ENCODE measurements at places on chromosomes 16 and 17.

DNA sequence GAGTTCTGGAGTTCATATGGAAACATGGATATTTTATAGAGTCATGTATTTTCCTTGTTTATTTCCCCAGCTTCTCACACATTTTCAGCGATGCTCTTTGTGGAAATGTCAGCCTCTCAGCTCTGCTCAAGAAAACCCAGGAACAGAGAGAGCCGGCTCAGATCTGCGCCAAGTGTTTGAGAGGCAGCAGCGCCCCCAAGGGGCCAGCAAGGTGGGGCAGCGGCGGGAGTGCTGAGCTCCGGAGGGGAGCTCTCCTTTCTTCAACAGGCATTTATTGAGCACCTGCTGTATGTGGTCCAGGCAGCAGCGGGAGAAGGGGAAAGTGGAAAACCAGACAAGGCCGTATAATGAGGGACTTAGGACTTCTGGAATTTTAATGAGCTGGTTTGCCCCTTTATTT, 421.1 kb upstream of the C16orf82 start:
- no peak for DNase-seq

GRCh38 chr17:28478712-28479615, 5.5 kb downstream of the SLC13A2 start:
- no peak for DNase-seq

- DNase-seq = no peak
Measured at GRCh38 chr17:72592242-72592966, 471.6 kb downstream of the SOX9 start.

DNA sequence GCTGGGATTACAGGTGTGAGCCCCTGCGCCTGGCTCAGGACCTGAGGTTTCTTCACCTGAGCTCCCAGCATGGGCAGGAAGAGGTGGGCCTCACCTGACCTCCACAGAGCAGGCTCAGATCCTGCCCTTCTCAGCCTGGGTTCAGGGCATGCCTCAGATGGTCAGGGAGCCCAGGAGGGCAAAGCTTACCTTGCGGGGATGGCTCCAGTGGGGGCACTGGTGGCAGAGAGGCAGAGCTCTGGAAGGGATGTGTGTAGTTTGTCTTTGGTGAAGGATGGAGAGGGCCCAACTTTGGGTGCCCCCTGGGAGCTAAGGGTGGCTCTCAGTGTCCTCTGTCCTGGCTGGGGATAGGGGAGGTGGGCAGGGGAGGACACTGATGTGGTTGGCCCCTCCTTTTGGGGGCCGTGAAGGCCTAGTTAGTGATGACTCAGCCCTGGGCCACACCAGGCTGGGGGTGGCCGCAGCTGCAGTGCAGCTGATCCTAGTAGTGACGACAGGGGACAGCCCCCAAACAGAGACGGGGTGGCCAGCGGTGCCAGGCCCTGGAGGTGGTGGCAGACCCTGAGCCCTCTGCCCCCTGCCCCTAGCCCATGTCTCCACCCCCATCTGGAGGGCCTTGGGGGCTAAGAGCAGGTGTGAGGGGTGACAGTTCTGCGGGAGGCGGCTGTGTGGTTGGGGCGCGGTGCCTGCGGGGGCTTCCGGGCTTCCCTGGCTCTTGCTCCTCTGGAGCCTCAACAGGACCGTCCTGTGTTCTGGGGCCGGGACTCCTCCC, 5.8 kb downstream of the NHERF2 start:
- DNase-seq = no peak

- no peak for DNase-seq
Measured at GRCh38 chr17:20302246-20302917, 165.0 kb downstream of the LGALS9B start.

GRCh38 chr17:49986396-49987289, 8.4 kb downstream of the DLX3 start:
- no peak for DNase-seq

DNA sequence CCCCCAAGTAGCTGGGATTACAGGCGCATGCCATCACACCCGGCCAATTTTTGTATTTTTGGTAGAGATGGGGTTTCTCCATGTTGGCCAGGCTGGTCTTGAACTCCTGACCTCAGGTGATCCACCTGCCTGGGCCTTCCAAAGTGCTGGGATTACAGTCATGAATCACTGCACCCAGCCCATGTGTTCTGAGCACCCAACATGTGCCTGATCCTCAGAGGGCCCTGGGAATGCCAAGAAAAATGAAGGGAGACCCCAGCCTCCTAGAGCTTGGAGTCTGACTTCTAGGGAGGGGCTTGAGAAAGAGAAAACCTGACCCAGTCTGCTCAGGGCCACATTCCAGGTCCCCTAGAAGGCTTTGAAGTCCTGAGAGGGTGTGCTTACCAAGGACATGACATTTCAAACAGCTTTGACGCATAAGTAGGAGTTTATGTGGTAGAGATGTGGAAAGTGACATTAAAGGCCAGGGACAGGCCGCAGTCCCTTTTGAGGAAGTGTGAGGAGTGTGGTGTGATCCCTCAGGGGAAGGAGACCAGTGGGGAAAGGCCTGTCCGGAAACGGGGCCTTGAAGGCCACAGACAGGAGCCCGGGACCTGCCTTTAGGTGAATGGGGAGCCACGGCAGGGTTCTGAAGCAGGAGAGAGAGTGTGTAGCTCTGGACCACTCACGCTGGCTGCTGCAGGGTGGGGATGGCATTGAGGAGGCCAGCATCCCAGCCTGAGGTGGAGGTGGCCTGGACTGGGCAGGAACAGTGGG, 1.1 kb upstream of the CCL22 start:
- no peak for DNase-seq

DNA sequence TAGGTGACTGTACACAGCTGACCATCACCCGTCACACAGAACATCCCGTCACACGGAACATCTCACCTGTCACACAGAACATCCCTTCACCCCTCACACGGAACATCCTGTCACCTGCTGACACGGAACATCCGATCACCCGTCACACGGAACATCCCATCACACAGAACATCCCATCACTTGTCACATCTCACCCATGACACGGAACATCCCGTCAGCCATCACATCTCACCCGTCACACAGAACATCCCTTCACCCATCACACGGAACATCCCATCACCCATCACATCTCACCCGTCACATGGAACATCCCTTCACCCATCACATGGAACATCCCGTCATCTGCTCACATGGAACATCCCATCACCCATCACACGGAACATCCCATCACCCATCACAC, 3.8 kb downstream of the CPNE7 start:
- DNase-seq = no peak

GRCh38 chr17:8464941-8465340, 29.3 kb downstream of the NDEL1 start:
- no peak for DNase-seq

DNA sequence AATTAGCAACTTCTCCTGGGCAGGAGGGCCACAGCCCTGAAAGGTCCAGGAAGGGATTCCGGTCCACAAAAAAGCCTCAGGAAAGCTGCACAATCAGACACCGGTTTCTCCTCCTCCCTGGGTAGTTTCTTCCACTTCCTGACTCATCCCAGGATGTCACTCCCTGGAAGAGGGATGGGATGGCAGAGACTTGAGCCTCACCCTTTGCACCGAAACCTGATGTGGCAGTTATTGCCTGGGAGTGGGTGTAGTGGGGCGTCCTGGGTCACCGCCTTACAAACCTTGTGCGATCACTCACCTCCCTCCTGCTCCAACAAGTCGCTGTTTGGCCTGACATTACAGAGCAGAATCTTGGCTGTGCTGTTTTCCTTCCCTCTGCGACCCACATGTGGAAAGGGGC, 70.8 kb downstream of the LYRM1 start:
- peak; percentile 72 for DNase-seq

GRCh38 chr17:50841949-50842354, 6.6 kb downstream of the WFIKKN2 start:
- DNase-seq = no peak

DNA sequence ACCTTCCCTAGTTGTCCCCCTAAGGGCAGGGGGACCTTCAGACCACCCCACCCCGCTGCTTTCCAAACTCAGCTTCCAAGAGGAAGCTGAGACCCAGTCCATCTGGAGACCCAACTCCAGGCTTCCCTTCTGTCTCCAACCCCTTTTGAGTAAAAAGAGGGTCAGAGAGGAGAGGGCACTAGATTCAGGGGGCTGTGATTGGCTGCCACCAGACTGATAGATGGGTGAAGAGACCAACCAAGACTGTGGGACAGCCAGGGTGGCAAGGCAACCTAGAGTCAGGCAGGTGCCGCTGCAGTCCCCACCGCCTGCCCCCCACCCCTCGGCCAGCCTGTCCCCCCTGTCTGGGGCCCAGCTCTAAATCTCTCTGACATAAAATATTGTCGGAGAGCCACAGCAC, 92.5 kb downstream of the SDK2 start:
- no peak for DNase-seq

- DNase-seq = no peak
Measured at GRCh38 chr17:58969156-58969555, 137.5 kb downstream of the TRIM37 start.

DNA sequence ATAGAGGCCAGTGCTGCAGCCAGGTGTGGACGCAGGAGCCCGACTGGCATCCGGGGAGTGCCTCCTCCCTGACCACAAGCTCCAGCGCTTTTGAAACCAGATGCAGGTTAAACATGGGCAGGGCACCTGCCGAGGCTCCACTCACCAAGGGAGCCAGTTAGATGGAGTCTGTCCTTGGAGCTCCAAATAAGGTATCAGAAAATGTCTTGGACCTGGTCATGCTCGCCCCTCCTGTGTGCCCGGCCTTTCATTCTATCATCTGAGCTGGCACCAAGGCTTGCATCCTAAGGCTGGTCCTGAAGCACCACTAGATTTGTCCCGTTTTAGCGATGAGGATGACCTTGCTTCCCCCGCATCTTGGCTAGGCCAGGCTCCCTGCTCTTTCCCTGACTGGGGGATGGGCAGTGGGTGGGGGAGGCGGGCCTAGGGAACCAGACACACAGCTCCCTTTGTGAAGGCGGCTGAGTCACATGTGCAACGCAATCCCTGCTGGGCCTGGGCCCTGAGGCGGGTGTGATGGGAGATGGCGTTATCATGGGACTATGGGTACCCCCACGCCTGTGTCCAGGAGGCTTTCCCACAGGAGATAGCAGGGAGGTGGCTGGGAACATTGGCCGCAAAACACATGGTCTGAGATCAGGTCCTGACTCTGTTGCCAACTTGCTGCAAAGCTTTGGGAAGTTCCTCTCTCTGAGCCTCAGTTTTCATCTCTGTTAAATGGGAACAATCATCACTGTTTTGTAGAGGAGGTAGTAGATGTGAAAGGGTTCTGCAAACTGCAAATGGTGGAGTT, 5.0 kb upstream of the ADGRG1 start:
- no peak for DNase-seq
